ENCODE measurements at places on chromosomes 2 and 18.

DNA sequence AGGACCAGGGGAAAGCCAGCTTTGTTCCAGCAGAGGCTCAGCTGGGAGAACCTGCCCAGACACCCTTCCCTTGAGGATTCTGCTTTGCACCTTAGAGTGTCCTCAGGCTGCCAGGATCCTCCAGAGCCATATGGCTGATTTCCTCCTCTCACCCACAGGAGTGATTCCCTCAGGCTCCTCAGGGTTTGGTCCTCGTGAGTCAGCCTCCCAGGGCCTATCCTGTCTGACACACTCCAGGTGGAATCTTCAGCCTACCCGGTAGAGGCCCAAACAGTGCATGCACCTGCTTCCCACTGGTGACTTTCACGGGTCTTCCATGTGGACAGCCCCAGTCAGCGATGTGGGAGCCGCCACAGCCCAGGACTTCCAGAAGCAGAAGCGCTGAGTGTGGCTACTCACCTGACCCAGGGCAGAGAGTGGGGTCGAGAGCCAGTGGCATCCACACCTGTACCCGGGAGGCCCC, 73.3 kb downstream of the TFCP2L1 start:
- no peak for DNase-seq

DNA sequence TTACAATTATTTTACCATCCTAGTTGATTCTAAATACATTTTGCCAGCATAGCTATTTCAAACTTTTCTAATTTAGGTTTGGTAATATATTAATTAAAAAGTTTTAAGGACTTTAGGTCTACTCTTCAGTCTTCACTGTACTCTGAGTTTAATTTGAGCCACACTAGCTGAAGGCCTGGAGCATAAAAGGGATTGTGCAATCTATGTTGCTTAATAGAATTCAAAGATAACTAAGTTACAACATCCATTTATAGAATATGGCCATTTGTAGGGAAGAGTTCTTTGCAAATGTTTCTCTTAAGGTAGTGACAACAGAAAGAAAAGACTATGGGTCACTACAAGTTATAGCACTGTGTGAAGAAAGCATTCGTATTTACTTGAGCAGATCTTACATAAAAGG, 702.2 kb upstream of the NRXN1 start:
- no peak for DNase-seq

DNA sequence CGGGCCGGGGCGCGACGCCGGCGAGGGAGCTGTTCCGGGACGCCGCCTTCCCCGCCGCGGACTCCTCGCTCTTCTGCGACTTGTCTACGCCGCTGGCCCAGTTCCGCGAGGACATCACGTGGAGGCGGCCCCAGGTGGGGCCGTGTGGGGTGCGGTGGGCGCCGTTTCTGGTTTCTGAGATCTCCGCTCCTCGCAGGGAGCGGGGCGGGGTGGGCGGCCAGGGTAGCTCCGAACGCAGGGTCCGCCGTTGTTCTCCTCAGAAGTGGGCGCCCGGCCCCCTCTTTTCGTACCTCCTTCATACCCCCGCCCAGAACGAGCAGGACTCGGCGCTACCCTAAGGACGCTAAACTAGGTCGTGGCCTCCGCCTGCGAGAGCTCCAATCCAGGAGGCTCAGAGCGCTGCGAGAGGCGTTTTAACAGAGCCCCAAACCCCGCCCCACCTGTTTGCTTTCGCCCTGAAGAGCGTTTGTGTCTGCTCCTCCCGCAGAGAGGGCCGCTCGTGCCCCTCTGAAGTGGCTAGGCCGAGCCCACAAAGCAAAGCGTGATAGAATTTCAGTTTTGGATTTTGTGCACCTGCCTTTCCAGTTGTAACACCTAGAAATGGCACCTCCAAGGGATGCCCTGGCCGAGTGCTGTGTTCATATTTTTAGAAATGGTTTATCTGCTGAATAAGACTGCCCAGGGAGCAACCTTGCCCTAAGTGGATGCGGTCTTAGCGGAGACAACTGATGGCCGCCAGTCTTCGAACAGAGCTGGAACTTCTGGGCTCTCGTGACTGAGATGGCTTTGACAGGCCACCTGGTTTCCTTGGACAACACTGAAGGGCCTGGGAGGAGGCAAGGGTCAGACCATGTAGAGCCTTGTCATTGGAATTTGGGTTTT, 626 bp downstream of the CAPN10 start:
- DNase-seq: peak; percentile 54

DNA sequence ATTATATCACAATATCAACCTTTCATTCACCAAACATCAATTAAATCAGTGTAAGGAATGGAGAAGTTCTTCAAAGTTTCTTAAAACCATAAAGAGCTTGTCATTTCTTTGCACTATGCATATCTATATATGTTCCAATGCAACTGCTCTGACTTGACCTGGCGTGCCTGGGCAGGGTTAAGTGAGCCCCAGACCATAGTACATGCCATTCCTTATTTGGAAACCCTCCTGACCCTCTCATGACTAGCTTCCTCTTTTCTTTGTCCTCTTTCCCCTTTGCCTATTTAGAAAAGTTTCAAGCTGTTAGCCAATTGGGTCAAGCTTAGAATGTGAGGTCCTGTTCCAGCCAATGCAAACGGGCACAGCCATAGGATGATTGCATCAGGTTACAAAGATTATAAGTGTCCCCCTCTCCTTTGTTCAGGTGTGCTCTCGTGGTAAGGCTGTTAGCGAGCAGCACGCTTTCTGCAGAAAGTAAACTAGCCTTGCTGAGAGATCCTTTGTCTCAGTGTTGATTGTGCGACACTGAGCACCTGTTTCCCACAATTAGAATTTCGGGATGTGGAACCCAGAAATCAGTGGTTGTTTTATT, 78.2 kb upstream of the UXS1 start:
- no peak for DNase-seq

- DNase-seq: no peak
Observed at GRCh38 chr2:60540074-60540473, 13.4 kb downstream of the BCL11A start.

DNA sequence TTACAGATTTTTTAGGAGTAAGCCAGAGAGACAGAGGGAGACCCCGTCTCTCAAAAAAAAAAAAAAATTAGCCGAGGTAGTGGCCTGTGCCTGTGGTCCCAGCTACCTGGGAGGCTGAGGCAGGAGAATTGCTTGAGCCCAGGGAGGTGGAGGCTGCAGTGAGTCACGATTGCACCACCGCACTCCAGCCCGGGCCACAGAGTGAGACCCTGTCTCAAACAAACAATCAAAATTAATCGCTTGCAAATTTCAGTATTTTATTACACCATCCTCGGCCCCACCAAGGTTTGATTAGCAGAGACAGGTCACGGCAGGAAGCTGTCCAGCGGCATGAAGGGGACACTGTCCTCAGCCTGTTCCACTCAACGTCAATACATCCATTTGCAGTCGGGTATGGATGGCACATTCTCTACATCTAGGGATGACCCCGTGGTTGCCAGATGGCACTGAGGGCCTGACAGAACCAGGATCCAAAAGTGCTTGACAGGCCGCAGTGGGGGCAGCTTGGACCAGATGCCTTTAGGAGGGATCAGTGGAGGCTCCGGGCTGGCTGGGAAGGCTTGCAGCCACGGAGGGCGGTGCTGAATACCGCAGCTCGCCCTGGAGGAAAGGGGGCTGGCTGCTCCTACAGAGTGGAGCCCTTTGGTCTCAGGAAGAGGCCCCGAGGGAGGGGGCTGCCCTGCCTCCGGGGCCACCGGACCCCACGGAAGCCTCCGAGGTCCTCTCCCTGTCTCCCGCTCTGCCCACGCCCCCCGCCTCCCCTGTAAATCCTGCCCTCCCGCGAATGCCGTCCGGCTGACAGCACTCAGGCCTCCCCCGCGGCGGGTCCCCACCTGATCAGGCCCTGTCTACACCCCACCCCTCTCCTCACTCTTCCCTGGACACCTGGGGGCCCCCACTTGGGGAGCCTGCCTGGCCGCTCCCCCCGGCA, 13.1 kb downstream of the ASPRV1 start:
- DNase-seq: no peak

DNA sequence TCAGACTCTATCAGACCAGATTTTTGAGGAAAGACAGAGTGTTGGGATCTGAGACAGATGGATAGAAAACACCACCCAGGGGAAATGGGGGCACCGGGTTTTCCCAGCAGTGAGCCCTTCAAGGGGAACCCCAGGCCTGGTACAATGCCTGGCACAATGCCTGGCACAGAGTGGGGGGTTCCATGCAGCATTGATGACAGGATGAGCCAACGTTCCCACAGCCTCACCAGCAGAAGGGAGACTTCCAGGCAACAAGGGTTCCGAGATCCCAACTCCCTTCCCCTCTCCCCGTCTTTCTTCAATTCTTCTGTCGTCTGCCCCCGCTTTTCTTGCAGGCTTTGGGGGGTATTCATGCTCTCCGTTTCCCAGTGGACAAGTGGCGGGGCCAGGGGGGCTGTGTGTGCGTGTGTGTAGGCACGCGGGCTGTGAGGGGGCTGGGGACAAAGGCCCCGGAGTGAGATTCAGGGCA, 132.1 kb upstream of the HAAO start:
- no peak for DNase-seq

- no peak for DNase-seq
Observed at GRCh38 chr2:15651367-15651727, 59.7 kb downstream of the DDX1 start.

- no peak for DNase-seq
Observed at GRCh38 chr2:118539290-118539689, 308.2 kb downstream of the EN1 start.

- no peak for DNase-seq
Observed at GRCh38 chr2:27527182-27527581, 30.5 kb downstream of the GCKR start.

DNA sequence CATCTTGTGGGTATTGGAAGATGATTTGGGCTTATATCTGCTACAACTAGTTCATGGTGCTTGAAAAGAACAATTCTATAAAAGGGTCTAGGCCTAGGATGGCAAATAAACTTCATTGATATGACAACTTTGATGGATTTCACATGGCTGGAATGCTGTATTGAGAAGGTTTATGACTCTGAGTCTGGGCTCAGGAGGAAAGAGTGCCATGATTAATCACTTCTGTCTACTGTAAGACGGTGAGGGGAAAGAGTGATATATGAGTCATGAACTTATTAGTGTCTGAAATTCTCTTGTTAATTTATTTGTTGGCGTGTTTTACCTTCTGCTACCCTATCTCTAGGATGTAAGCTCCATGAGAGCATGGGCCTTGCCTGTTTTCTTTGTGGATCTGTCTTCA, 17.0 kb upstream of the ADCYAP1 start:
- DNase-seq: no peak

DNA sequence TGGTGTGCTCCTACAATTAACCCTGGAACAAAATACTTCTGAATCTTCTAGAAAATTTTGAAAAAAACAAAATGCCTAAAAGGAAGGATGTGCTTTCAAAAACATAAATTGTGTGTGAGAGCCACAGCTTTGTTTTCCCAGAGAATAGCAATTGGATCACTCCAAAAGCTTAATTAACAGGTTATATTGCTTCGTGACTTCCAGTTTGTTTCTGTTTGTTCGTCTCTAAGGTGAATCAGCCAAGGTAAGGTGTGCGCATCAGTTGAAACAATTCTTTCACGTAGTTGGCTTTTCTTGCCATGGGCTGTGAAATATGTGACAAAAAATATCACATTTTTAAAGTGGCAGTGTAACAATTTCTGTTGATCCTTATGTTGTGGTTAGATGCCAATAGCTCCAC, 90.3 kb upstream of the BARD1 start:
- no peak for DNase-seq

DNA sequence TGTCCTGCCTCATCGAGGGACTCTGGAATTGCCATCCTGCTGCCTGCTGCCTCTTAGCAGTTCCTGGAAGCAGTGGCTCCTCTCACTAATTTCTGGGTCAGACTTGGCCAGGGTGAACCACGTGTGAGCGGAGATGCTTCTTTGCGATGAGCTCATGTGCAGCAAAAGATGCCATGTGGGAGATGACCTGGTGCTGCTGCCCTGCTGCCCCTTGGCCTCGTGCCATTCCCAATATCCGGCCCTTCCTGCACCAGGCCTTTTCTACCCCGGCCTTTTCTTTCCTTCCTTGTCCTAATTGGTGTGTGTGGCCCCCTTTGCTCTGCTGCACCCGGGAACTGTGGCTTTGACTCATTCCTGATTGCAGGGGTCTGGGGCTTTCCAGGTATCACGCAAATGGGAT, 296.9 kb upstream of the HS6ST1 start:
- no peak for DNase-seq

DNA sequence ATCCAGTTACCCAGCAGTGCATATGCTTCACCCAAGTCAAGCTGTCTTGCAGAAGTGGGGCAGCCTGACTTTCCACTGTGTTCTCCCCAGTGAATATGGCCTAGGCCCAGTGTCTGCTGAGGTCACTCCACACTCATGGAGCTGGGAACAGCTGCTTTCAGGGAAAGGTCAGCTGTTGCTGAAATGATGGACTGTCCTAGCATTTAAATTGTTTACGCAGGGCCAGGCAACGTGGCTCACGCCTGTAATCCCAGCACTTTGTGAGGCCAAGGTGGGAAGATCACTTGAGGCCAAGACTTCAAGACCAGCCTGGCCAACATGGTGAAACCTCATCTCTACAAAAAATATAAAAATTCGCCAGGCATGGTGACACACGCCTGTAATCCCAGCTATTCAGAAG, 86.5 kb downstream of the LIPG start:
- DNase-seq: no peak

DNA sequence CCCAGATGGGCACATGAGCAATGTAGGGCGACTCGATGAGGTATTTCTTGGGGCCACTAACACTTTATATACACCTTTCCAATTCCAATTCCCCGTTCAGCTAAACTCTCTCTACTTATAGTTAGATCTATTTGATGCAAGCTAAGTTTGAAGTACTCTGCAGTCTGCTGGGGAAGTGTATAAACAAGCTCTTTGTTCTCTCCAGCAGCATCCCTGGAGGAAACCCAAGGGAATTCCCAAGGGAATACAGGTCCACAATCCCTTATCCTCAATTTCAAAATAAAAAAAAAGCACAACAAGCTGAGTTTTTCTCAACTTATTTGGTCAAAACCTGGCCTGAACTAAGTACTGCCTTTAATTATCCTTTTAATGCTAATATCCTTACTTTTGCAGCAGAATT, 433.3 kb downstream of the NBAS start:
- no peak for DNase-seq

GRCh38 chr18:11807233-11807632, 44.0 kb upstream of the CHMP1B start:
- no peak for DNase-seq

GRCh38 chr2:39059366-39059952, 61.4 kb downstream of the SOS1 start:
- DNase-seq: no peak

DNA sequence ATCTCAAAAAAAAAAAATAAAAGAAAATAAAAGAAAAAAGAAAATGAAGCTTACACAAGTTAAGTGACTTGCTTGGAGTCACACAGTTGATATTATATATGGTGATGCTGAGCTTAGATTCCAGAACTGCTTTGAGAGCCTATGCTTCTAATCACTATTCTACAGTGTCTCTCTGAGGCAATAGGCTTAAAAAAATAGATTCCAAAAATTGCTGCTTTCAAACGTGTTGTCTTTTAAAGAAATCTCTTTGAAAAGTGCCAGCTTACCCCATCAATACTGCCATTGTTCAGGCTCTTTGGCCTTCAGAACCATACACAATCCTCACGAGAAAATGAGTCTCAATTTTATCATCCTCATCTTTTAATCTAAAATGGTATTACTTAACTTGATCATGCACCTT, 102.6 kb downstream of the CDK15 start:
- DNase-seq: no peak

Data from stimulated activated CD4-positive, alpha-beta T cell treated with anti-CD3 and anti-CD28 coated beads, Interleukin-4, amount 100 ng/mL, for 1 hour (primary cell).